ENCODE measurements at places on chromosomes 12 and 14.

GRCh38 chr12:120126635-120127005 is 10.1 kb upstream of the RAB35 start:
- DNase-seq: no peak

GRCh38 chr12:51013441-51013840 is 12.7 kb downstream of the SLC11A2 start:
- DNase-seq: no peak

DNA sequence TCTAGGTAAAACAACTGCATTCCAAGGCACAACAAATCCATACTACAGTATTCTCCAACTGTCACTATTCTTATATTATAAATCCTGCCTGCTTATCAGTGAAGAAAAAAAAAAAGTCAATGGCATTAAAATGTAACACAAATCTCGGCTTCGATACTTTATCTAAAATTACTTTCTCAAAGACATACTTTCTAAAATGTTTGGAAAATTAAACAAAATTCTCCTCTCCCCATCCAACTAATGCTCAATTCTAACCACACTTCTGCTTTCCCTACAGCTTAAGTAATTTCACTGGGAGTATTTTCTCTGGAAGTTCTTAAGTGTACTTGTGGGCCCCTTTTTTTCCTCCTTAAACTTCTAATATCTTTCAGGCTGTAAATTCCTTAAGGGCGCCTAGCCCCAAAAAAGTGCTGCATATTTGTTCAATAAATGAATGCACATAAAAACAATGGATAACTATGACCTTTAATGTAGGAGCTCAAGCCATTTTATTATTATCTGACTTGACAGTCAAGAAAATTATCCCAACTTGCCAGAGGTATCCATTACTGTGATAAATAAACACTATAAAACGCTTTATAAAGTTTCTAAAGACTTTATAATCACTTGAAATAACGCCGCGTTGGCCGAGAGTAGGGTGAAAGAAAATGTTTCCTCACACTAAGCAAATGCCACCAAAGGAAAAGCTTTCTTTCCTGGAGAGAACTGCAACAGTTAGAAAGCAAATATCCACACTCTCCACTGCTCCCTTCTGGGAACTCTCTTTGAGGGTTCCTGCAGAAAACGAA is 977 bp downstream of the HEATR5A start:
- no peak for DNase-seq

DNA sequence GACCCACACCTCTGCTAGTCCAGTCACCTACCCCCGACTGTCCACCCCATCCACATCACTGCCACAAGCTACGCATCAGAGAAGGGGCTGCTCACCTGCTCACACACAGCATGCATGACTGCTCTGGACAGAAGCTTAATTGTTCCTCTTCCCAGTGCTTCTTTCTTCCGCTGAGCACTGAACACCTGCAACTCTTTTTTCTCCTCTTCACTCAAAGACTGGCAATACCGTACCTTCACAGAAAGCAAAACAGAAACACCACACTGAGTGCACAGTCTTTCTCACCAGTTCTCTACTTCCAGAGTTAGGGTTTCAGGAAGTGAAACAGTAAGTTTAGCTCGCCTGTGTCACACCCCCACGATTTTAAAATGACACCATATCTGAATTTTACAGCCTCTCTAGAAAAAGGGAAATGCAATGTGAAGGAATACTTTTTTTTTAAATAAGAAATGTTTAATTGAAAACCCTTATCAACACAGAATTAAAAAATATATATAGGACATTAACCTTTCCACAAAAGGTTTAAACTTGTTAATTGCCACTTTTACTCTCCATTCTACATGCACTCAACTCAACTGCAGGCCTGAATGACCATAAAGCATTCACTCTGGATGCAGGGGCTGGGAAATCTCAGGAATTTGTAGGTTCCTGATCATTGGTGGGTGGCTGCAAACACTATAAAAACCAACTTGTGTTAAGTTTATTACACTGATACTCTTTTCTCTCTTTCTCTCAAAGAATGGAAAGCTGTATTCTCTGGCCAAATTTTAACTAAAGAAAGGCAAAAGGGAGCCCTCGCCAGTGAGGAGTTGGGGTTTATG is 120.0 kb downstream of the PRICKLE1 start:
- DNase-seq: no peak

- no peak for DNase-seq
These were observed 445.5 kb downstream of the KCNH5 start for GRCh38 chr14:62599616-62600385.

GRCh38 chr14:36217732-36218131 is 41.2 kb upstream of the PTCSC3 start:
- no peak for DNase-seq

DNA sequence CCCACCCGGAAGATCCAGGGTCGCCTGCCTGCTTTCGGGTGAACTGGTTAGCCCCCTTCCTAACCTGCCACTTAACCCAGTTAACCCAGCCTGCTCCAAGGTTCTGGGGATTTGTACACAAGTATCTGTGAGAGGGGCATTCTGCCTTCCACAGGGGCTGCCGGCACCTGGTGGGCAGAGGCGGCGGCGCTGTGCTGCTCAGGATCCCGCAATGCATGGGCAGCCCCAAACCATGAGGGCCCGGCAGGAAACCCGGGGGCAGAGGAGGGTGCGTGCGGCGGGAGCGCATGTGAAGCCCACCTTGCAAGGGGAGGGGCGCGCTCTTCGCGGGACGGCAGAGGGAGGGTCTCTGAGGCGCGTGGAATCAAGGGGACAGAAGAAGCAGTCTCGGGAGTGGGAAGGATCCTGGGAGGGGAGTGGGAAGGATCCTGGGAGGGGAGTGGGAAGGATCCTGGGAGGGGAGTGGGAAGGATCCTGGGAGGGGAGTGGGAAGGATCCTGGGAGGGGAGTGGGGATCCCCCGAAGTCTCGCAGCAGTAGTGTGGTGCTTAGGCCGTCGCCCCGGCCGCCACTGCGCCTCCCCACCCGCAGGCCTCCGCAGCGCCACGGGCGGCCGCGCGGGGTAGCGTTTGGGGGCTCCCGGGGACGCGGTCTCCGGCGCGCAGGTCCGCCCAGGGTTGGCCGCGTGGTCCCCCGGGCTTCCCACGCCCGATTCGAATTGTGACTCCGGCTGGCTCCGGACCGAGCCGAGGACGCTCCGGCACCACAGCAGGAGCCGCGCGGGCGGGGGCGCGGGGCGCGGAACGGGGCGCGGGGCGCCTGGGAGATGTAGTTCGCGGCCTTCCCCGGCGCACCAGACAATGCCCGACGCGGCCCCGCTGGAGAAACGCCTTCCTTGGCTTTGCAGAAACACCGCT is 4.9 kb upstream of the MTA1 start:
- DNase-seq: peak; percentile 77

DNA sequence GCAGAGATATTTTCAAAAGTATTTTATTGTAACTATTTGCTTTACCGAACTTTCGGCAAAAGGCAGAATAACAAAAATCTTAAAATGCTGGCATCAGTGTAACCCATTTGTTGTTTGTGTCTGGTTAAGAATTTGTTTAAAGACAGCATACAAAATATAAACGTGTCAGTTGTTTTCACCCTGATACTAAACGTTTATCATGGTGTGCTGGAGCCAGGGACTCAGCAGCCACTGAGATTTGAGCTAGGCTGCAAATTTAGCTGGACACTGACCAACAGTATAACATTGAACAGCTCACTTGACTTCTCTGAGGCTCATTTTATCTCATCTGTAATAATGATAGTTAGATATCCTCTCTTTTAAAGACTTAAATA is 183.7 kb downstream of the TMTC3 start:
- no peak for DNase-seq

- DNase-seq: no peak
These were observed 5.4 kb downstream of the RAPGEF3 start for GRCh38 chr12:47753021-47754001.

DNA sequence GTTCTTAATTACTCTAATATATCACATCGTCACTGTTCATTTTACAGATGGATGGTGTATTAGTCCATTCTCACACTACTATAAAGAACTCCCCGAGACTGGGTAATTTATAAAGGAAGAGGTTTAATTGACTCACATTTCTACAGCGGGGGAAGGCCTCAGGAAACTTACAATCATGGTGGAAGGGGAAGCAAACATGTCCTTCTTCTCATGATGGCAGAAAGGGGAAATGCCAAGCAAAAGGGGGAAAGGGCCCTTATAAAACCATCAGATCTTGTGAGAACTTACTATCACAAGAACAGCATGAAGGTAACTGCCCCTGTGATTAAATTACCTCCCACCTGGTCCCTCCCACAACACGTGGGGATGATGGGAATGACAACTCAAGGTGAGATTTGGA is 6.5 kb downstream of the TMBIM4 start:
- no peak for DNase-seq

DNA sequence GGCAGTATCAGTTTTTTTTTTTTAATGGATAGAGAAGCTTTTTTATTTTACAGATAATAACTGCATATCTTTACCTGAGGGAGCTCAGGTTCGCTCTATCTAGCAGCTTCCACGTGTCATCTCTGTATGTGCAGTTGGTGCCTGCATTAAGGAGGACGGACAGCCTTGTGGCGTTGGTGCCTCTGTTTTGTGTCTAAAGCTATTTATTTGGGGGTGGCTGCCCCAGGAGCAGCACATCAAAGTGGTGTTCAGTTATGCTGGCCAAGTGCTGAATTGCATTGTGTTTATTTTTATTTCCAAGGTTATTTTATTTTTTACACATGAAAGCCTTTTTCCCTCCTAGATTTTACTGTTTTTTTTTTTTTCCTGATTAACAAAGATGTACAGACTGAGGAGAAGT is 59.7 kb downstream of the RASSF3 start:
- no peak for DNase-seq

DNA sequence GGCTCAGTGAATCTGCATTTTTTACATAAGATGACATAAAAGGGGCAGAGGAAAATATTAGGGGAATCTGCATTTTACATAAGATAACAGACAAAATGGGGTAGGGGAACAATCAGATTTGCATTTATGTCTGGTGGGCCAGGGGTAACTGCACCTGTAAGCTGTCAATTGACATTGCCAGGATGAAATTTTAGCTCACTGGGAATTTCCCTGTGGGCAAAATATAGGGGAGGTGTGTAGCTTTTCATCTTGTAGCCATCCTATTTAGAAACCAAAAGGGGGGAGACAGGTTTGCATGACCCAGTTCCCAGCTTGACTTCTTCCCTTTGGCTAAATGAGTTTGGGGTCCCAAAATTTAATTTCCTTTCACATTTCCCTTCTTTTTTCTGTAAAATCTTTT is 3.5 kb downstream of the PCNX4 start:
- DNase-seq: no peak

GRCh38 chr14:23494223-23494622 is 24.7 kb downstream of the NGDN start:
- no peak for DNase-seq

DNA sequence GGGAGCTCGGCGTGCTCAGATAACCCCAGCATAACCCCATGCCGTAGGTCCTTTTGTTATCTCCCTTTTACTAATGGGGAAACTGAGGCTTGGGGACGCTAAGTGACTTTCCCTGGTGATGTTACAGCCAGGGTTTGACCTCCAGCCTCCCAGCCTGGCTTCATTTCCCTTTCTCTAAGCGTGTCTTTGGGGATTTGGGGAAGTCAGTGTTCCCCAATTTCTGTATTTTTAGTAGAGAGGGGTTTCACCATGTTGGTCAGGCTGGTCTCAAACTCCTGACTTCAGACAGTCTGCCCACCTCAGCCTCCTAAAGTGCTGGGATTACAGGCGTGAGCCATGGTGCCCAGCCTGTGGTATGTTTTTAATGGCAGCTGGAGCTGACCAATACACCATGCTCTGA is 85.4 kb downstream of the PHETA1 start:
- no peak for DNase-seq

DNA sequence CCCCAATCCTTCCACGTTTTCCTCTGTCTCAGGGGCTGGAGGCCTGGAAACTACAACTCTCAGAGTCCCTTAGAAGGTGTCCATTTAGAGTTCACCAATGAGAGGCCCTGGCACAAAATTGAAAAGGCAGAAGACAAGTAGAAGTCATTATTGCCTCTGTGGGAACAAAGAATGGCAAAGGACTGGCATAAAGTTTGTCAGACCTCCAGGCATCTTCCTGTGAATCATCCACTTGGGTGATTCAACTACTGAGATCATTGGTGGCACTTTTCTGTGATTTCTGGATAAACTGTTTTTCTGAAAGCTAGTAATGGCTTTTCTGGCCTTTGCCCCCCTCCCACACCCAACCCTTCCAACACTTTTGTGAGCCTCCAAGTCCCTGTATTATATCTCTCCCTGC is 42.6 kb upstream of the C12orf42 start:
- DNase-seq: no peak

- no peak for DNase-seq
These were observed 1.7 kb downstream of the PDE3A start for GRCh38 chr12:20370014-20370386.

DNA sequence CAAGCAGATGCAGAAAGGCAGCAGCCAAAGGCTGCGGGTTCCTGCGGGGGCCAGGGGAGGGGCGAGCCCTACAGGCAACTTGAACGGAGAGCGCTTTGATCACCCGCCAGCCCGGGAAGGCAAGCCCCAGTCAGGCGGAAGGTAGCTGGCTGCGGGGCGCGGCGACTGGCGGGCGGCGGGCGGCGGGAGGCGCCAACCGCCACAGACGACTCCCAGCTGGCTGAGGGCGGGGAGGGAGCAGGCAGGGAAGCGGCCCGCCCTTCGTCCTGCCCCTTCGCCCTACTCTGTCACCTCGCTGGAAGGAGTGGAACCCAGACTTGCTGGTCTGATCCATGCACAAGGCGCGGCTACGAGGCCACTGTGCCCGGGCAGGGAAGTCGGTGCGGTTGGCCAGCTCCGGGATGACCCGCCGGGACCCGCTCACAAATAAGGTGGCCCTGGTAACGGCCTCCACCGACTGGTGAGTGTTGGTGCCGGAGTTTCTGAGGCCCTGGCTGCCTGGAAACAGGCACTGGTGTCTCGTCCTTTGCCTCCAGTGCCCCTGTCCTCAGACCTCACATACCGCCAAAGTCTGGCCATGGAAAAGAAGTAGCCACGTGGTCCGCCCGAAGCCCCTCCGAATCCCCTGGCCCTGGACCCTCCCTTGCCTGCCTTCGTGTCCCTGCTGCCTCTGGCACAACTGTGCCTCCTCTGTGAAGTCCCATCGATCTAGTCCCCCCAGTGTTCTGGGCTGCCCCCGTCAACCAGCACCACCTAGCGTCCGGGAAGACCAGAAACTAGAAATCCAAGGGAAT is 15.4 kb upstream of the CARMIL3 start:
- DNase-seq: peak; percentile 65

DNA sequence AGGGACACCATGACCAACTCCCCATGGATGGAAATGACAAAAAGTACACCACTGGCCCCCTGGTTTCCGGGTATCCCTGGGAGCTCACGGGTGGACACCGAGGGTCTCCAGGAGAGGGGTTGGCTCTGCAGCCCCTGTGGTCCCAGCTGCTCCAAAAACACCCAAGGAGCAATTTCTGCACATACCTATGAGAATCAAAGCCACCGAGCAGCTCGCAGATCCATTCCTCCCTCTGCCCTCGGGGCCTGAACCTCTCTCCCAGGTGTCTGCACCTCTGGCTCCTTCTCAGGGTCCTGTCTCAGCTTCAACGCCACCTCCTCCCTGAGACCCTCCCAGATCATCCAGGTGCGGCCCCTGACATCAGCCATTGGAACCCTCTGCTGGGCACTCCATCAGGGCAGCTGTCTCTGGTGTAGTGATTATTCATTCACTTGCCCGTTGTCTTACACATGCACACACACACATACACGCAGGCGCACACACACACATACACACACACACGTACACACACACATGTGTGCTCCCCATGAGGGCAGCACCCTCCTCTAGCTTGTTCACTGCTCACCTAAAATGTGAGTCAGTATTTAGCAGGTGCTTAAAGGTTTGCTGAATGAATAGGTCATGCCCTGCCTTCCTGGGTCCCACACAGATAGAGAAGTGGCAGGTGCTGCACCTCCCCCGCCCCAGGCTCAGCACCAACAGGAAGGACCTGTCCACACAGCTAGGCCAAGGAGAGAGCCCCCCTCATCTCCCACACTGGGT is 5.9 kb downstream of the RIMBP2 start:
- no peak for DNase-seq

All from stimulated activated CD4-positive, alpha-beta T cell treated with anti-CD3 and anti-CD28 coated beads, Interleukin-4, amount 100 ng/mL, for 1 hour (primary cell).